ENCODE measurements at places on chromosomes 6 and 20. TPM values are rescaled to one million over a fixed set of nuclear protein-coding genes. Genes with fewer than 3 reads are reported as not detected.

CTCFL gene
- not detected for total RNA-seq

F13A1 gene
- total RNA-seq = 0.41 TPM

PEX7 gene
- 2.6 TPM for total RNA-seq

RHAG gene
- total RNA-seq = not detected

CST8 gene
- total RNA-seq = not detected

NCOA5 gene
- total RNA-seq = 9.6 TPM

SPATS1 gene
- total RNA-seq = not detected

APCDD1L gene
- total RNA-seq = not detected

RGS17 gene
- total RNA-seq = not detected

PET117 gene
- 15.3 TPM for total RNA-seq

LTA gene
- total RNA-seq = 17.1 TPM

EPPIN gene
- not detected for total RNA-seq

PTPN1 gene
- total RNA-seq = 97.5 TPM

GGTLC1 gene
- total RNA-seq = not detected

SLC4A11 gene
- total RNA-seq = 0.65 TPM

RRAGD gene
- 9.3 TPM for total RNA-seq

NMBR gene
- not detected for total RNA-seq

OPN5 gene
- not detected for total RNA-seq

MICB gene
- 15.3 TPM for total RNA-seq

OPRM1 gene
- total RNA-seq = not detected

RBL1 gene
- 32.6 TPM for total RNA-seq

KHDC1L gene
- not detected for total RNA-seq

ARMH2 gene
- 0.44 TPM for total RNA-seq

LBP gene
- not detected for total RNA-seq

EDN1 gene
- total RNA-seq = 0.95 TPM

PPP1R14C gene
- not detected for total RNA-seq

WFDC2 gene
- total RNA-seq = not detected

PPP1R3G gene
- total RNA-seq = not detected

RAB5IF gene
- 108 TPM for total RNA-seq

SCRT2 gene
- total RNA-seq = not detected

SLC22A2 gene
- total RNA-seq = not detected

ULBP2 gene
- 9.7 TPM for total RNA-seq

CDKN1A gene
- total RNA-seq = 78.7 TPM

ABHD12 gene
- total RNA-seq = 17.9 TPM

DYNLT2 gene
- 3.7 TPM for total RNA-seq

TENT5A gene
- 7.5 TPM for total RNA-seq

SYCP2L gene
- total RNA-seq = not detected

SASH1 gene
- total RNA-seq = not detected

CLIC5 gene
- total RNA-seq = 4.0 TPM
